ENCODE measurements at places on chromosomes 11 and 22.

GRCh38 chr11:132289590-132290256, 919.3 kb downstream of the NTM start:
- DNase-seq: no peak

- no peak for DNase-seq
These were observed 21.2 kb upstream of the MAP6 start for GRCh38 chr11:75689863-75690609.

DNA sequence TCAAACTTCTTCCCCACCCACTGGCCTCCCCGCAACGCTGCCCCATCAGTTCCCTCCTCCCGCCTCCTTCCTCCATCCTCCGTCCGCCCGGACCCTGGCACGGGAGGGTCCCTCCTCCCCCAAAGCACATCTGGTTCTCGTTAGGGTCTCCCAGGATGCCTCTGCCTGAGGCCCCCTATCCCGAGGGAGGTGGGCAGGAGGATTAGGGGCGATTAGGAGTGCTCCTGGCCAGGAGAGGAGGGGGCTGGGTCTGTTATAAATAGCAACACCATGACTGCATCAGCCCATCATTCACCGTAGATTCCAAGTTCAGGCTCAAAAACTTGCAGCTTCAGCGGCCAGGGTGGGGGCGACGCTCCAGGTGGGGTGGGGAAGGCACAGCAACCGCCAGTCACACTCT, 10.4 kb downstream of the MYRF start:
- peak; percentile 68 for DNase-seq

DNA sequence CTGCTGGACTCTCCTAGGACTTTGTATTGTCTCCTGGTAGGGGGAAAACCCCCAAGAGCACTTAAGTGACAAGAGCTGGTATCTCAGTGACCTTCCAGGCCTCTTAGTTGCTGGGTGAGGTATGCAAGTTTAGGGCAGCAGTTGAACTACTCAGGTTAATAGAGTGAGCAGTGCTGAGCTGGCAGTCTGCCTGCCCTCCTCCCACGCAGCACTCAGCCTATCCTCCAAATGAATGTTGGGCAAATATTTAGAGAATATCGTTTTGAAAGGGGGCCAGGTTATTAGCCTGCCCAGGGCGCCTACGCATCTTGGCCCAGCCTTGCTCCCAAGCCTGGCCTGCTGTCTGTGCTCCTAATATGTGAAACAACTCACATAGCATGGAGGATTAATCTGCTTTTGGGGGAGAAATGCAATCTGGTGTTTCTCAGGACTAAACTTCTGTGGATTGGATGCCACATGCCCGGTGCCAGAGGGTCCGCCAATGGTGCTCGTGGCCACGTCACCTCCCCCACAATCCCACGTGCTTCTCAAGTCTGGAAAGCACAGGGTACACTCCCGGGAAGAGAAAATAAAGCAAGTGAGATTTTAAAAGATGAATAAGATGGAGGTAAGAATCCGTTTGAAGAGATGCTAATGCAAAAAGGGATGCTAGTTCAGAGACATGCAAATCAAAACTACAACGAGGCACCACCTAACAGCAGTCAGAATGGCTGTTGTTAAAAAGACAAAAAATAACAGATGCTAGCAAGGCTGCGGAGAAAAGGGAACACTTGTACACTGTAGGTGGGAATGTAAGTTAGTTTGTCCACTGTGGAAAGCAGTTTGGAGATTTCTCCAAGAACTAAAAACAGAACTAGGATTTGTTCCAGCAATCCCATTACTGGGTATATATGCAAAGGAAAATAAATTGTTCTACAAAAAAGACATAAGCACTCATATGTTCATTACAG, 67.7 kb downstream of the SPON1 start:
- DNase-seq: peak; percentile 2

DNA sequence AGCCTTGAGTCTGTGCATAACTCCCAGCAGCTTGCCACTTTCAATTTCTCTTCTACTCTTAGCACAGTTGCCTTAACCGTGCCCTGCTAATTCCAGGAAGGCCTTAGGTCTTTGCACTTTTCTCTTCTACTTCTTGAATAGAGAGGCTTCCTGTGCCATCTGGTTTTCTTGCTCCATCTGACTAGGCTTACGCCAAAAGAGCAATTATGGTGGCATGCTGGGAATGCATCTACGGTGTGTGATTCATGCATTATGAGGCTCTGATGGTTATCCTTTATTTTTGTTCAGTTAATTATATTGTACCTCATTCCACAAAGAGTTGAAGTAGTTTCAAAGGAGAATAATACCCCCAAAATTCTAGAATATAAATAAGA, 29.4 kb downstream of the SIK2 start:
- DNase-seq: peak; percentile 85

DNA sequence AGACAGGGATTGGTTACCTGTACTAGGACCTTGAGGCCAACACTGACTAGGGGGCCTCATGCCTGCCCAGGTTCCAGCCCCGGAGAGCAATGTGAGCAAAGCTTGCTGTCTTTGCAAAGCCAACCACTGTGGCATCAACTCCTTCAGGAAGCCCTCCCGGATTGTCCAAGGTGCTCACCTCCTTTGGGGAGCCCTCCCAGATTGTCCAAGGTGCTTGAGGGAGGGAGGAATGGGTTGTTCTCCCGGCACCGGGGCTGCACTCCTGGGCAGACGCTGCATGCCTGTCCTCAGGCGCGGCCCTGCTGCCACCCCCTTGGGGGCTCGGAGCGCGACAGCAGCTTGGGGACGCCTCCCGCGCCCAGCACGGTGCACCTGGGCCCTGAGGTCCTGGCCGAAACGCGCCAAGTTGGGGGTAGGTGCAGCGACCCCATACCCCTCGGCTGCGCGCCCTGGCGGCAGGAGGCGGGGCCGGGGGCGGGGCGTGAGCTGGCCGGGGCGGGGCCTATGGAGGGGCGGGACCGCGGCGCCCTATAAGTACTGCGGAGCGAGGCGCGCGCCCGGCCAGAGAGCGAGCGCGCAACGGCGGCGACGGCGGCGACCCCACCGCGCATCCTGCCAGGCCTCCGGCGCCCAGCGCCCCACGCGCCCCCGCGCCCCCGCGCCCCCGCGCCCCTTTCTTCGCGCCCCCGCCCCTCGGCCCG, at the start of gene CD81:
Gene CD81, plus strand, starts transcription at position 560 of the 701 bp plus-strand sequence. CDS start 240 bp downstream, outside the sequence.
- DNase-seq: peak; percentile 35

GRCh38 chr22:31098632-31099110, 8.7 kb downstream of the SELENOM start:
- DNase-seq: no peak

GRCh38 chr11:96341211-96342013, 1.6 kb downstream of the MAML2 start:
- DNase-seq: peak; percentile 42

- peak; percentile 61 for DNase-seq
These were observed 901 bp upstream of the KMT2A start for GRCh38 chr11:118435290-118435892.

DNA sequence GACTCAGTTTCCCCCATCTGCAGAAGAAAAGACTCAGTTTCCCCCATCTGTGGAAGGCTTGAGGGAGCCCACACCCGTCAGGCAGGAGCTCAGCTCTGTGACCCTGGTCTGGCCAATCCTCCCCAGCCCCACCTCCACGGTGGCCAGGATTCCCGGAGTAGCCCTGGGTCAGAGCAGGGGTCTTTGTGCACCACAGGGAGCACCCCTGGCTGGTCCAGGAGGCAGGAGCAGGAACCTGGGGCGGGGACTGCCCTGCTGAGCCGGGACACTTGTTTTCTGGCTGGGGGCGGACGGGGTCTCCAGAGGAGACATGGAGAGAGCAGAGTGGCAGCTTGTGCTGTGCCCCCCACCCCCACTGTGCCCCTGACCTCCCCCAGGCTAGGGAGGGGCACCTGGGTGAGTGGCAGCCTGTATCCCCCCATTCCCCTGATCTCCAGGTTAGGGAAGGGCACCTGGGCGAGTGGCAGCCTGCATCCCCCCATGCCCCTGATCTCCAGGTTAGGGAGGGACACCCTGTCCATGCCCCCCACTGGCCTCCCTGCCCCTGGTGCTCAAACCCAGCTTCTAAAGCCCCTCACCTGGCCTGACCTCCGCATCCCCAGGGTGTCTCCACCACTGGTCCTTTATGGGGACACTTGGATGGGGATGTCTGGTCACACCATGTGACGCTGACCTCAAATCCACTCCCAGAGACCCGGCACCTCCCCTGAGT, 18.8 kb downstream of the IL17REL start:
- no peak for DNase-seq

- DNase-seq: no peak
These were observed 28.9 kb upstream of the YAP1 start for GRCh38 chr11:102081313-102081712.

All from fibroblast of skin of right quadriceps (primary cell).